ENCODE measurements at places on chromosomes 7 and 10.

DNA sequence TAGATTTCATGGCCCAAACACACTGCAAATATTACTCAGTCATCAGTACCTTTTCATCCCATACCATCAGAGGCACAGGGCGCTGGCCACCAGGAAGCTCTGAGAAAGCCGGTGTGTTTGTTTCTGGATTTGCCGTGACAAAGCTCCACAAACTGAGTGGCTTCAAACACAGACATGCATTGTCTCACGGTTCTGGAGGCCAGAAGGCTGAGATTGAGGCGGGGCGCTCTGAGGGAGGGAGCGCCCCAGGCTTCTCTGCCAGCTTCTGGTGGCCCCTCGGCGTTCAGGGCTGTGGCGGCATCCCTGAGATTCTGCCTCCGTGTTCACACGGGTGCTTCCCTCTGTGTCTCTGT lies 3.7 kb upstream of the TTYH3 start:
- no peak for DNase-seq

DNA sequence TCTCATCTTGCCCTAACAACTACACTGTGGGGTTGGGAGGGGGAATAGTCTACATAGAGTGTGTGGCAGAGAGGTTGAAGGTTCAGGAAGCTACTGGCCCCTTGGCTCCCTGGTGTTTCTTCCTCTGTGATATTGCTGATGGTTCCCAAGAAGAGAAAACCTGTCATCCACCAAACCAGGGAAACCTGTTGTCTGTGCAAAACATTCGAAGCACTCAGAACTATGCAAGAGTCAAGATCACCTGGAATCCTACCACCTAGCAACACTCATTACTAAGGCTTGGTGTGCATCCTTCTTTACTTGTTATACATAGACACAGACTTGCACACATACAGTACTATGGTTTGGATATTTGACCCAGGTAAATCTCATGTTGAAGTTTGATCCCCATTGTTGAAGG lies 46.5 kb upstream of the MKI67 start:
- DNase-seq = no peak

DNA sequence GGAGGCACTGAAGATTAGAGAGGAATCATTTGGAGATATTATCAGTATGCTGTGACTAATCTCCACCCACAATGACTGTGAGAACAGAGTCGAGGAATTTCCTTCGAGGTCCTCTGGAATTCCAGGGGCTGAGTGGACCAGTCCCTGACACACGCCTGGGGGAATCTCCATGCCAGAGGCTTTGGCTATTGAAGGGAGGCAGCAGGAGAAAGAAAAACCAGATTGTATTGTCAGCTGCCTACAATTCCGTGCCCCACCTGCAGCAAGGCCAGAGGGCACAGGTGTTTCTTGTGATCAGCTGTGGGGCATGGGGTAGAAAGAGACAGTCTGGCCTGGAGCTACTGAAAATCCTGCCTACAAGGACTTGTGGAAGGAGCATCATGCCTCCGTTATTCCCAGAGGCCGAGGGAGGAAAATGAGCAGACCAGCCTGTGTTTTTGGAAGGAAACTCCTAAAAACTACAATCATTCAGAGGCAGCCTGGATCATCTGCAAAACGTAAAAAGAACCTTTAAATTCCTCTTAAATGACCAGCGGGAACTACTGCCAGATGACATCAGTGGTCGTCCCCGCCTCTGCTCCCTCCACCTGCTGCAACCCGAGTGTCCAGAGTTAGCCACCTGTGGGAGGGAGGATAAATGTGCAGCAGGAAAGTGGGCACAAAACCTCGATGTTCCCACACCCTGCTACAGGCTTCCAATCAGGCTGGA lies 25.4 kb upstream of the ANK3 start:
- DNase-seq = no peak

DNA sequence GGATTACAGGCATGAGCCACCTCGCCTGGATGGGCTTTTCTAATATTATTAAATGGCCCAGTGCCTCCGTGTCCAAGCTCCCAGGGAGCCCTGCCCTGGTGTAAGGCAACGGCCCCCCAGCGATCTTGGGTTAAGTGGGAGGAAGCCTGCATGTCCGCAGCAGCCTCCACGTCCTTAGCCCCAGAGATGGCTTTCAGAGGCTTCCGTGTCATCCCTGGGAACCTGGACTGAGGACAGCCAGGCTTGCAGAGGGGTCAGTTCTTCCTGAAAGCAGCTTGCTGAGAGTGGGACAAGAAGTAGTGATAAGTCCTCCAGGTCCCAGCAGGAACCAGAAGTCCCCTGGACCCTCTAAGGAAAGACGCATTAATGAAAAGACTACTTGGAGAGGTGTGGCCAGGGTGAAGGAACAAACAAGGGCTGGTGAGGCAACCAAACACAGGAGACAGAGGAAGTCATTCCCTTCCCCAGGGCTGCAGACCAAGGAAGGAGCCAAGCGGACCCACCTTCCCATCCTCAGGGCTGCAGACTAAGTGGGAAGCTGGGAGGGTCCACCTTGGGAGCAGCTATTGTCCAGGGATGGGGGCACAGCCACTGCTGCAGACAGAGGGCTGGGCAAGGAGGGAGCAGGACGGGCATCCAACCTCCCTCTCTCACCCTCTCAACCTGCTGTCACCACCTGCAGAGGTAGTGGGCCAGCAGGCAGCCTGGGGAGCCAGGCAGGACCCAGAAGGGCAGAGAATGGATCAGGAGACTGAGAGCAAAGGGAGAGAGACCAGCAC lies 13.0 kb upstream of the INSIG1 start:
- no peak for DNase-seq

DNA sequence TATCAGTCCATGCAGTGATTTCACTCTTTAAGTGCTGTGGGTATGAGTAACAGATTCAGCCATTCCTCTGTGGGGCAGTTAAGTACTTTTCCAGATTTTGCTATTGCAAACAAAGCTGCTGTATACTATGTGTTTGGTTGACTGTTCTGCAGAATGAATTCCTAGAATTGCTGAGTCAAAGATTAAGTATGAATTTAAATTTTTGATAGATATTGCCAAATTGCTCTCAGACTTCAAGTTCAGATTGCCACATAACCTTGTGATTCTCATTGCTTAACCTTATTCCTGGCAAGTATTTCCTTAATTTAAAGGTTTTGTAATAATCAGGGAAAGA lies 21.6 kb upstream of the SAR1A start:
- DNase-seq = no peak

DNA sequence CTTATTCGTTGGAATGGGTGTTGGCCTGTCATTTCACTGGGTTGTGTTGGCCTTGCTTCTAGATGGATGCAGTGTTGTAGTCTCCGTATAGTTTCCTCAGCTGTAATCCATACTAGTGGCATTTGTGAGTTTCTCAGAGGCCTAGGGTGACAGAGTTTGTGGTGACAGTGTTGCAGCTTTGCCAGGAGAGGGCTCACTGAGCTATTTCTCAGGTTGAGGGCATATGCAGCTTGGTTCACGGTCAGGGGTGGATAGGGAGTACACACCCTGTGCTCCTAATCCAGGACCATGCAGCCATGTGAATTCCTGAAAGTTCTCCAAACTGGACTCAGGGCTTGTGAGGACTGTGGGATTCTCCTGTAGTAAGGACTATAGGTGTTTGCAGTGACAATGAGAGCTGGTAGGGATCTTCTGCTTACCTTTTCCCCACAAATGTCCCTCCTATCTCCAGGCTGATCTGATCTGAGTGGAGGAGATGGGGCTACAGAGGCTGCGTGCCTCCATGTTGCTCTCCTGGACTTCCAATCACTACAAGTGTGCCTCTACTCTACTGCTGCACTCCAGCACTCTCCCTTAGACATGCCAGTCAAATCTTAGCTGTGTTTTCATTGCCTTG lies 229.0 kb downstream of the STK31 start:
- peak; percentile 49 for DNase-seq

- no peak for DNase-seq
These were observed 30.0 kb downstream of the PRSS2 start for GRCh38 chr7:142800699-142801260.

GRCh38 chr10:12720217-12720981 lies 281.1 kb downstream of the CCDC3 start:
- DNase-seq = peak; percentile 18

DNA sequence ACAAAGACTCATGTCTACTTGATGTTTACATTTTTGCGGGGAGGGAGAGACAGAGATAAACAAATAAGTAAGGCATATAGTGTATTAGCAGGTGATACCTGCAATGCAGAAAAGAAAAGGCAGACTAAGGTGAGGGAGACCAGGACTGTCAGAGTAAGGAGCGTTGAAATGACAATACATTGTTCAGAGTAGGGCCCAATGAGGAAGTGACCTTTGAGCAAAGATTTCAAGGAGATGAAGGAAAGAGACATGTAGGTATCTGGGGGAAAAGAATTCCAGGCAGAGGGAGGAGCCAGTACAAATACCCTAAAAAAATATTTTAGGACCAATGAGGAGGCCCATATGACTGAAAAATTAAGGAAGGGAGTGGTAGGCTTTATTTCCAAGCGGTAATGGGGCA lies 162.7 kb upstream of the PRSS1 start:
- DNase-seq = no peak

DNA sequence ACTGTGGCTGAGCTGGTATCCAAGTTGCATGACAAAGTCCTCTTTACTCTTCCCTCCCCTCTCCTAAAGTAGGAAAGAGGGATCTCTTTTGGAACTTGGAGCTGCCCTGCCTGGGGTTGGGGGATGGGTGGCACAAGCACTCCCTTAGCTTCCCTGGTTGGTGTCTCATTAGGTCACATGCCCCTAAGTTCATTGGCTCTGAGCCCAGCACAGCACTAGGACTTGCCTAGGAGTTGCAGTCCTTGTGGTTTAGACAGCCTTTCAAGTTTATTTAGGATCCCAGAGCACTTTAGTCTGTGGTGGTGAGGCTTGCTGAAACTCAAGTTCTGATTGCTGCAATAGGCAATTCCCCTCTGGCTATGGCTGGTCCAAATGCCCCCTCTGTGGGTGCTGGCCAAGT lies 281.4 kb downstream of the NXPH1 start:
- DNase-seq = peak; percentile 35

- no peak for DNase-seq
These were observed 232.7 kb downstream of the SORCS1 start for GRCh38 chr10:106931853-106932249.

- DNase-seq = peak; percentile 43
These were observed 227.5 kb upstream of the CHRM2 start for GRCh38 chr7:136640977-136641376.

- no peak for DNase-seq
These were observed 198.9 kb downstream of the REEP3 start for GRCh38 chr10:63720072-63720537.

DNA sequence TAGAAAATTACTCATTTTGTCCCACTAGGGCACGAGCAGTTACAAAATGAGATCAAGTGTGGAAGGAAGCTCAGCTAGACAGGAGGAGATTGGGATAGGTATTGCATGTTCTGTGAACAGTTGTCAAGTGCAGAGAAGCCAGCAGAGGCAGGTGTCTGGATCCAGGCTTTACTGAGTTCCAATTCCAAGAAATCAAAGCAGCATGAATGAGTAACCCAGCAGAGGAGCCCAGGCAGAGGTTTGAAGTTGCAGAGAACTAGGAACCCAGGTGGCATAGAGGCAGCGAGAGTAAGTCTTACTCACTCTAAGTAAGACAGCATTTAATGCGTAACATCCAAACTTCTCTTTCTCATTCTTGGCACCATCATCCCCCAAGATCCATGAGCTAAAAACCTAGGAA lies 11.8 kb downstream of the MRC1 start:
- no peak for DNase-seq

- DNase-seq = no peak
These were observed 114.8 kb downstream of the SPAG6 start for GRCh38 chr10:22460101-22460500.

GRCh38 chr7:138670594-138670993 lies 30.6 kb downstream of the SVOPL start:
- DNase-seq = no peak

DNA sequence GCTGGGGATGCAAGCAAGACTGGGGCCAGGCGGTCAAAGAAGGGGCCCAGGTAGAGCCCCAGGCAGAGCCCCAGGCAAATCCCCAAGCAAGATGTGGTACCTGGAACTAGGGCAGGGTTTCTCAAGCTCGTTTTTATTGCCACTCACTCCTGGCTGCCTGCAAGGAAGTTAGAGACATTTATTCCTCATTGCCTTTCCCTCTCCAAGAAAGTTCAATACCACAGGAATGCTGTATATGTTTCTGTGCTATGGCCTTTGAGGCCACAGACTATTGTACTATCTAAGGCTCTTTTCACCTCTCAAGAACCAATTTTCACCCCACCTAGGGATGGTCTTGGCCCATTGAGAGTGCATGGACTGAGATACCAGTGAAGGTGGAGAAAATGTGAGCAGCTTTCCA lies 71.3 kb downstream of the TACC2 start:
- no peak for DNase-seq

DNA sequence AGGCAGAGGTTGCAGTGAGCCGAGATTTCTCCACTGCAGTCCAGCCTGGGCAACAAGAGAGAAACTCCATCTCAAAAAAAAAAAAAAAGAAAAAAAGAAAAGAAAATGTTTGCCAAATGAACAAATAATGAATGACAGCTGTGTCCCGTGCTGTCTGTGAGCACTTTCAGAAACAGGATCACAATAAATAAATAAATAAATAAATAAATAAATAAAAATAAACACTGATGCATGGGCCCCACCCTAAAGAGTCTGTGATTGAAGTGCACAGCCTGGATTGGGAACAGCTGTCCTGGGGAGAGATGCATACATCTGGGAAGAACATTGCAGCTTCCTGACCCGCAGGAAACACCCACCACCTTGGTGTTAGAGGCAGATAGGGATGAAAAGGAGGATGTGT lies 123.6 kb downstream of the NPTX2 start:
- DNase-seq = no peak

- no peak for DNase-seq
These were observed 345.5 kb downstream of the REEP3 start for GRCh38 chr10:63866747-63867140.

DNA sequence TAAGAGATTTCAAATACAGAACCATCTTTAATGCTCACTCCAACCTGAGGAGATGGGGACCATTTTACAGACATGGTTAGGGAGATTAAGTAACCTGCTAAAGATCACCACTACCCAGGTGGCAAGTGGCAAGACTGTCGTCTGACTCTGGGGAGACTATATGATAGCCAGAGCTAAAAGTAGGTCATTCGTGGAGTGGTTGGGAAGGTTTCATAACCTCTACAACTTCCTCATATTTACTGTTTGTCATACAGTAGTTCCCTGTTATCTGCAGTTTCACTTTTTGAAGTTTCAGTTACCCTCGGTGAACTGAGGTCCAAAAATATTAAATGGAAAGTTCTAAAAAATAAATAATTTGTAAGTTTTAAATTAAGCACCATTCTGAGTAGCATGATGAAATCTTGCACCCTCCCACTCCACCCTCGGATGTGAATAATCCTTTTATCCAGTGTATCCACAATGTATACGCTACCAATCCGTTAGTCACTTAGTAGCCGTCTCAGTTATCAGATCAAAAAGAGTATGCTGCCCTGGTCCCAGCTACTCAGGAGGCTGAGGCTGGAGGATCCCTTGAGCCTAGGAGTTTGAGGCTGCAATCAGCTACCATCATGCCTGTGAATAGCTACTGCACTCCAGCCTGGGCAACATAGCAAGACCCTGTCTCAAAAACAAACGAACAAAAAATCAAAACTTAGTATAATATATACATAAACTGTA lies 14.9 kb upstream of the LGI1 start:
- DNase-seq = no peak

- DNase-seq = no peak
These were observed 8.8 kb upstream of the SMKR1 start for GRCh38 chr7:129493555-129493954.

Data from BE2C (cell line).